Activated CD4-positive, alpha-beta T cell treated with anti-CD3 and anti-CD28 coated beads for 48 hours (primary cell): ENCODE measurements at places on chromosomes 2 and 18.
A peak's percentile ranks its signal among the peaks of the same experiment; 100 is the strongest.

DNA sequence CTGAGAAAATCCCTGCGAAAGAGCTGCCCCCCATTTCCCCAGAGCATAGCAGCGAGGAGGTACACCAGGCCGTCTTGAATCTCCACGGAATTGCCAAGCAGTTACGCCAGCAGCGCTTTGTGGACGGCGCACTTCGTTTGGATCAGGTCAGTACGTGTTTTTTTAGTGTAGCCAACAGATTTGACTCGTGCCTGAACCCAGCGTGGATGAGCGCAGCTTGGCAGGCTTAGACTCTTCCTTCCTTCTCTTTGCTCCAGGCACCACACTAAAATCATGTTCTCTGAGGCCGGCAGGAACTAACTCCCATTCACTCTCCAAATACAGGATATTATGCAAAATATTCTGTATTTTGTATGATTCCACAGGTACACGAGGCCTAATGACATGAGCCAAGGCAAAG is 115.3 kb upstream of the ALPP start:
- no peak for DNase-seq

- DNase-seq: no peak
These were observed 258.6 kb downstream of the SRBD1 start for GRCh38 chr2:45352506-45352905.

GRCh38 chr2:192011196-192011595 is 164.3 kb upstream of the CAVIN2 start:
- no peak for DNase-seq

- no peak for DNase-seq
These were observed 17.5 kb downstream of the MOGAT1 start for GRCh38 chr2:222688917-222689316.

DNA sequence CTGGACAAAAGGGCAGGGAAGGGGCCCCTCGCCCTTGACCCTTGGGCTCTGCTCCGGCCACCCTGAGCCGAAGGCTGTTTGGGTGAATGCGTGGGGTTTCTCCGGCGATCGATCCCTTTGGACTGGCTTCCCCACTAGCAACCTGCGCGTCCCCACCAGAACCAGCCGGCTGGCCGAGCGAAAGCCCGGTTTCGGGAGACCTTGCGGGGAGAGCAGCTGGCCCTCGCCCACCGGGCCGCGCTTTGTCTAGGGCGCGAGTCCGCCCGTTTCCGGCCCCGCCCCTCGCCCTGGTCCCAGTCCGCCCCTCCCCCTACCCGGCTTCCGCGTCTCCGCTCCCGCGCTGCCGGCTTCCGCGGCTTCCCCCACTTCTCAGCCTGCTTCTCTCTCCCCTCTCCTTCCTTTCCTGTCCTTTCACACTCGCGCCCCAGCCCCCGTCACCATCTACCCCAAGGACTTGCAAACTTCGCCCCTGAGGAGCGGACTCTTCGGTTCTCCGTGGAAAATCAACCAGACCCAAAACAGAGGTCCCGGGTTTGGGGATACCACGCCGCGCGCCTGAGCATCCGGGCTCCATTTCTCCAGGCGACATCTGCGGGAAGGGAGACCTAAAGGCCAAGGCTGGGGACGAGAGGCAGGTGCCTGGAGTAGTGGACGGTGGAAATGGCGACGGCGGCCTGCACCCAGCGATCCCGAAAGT is 48.0 kb upstream of the ATP6V1B1 start:
- peak; percentile 64 for DNase-seq

- DNase-seq: no peak
These were observed 126.2 kb upstream of the VRK2 start for GRCh38 chr2:57920342-57920939.

DNA sequence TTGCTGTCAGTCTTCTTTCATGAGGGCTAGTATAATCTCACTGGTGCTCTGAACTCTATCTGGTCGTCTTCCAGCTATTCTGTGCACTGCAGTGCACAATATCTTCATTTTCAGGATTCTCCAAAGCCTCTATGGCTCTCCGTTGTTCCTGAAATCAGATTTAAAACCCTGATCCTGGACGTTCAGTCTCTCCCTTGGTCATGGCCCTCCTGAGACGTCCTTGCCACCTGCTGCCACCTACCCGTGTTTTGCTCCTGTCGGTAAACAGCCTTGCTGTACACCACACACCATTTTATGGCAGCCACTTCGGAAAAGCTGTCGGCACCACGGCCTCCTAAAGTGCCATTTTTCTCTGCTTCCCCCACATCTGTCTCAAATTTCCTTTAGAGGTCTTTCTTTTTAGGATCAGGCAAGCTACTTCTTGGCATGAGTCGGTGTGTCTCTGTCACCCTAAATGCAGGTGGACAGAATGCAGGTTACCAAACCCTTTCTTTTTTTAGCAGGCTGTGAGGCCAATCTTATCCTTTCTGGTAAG is 170.0 kb downstream of the HRH4 start:
- no peak for DNase-seq
